Stimulated activated CD4-positive, alpha-beta T cell treated with anti-CD3 and anti-CD28 coated beads, Interleukin-1b, Interleukin-23, amount 100 ng/mL, for 48 hours (primary cell): ENCODE measurements at places on chromosomes 7 and 10.

DNA sequence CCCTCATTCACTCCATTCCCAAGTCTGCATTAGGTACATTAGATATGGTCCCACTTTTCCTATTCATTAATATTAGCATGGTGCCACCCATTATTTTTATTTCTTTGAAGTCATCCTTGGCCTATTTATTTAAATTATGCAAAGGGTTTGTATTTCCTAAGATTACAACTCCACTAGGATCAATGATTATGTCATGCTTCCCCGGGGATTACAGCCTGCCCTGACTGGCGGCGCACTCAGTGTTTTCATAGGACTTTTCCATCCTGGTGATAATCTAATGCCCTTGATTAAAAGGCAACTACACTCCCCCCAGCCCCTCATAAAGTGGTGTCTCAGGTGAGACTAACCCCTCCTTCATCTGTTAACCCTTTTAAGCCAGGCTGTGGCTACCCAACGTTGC is 187.2 kb downstream of the POU6F2 start:
- no peak for DNase-seq

GRCh38 chr10:21015851-21016250 is 118.7 kb upstream of the NEBL start:
- DNase-seq, result no peak

- no peak for DNase-seq
These were observed 409.0 kb upstream of the NRP1 start for GRCh38 chr10:33743429-33743857.

- DNase-seq, result no peak
These were observed 104.2 kb upstream of the CDCA7L start for GRCh38 chr7:22049766-22050500.

- no peak for DNase-seq
These were observed 56.3 kb upstream of the NCAPG2 start for GRCh38 chr7:158760936-158761335.

GRCh38 chr7:3695602-3696001 is 394.6 kb downstream of the SDK1 start:
- DNase-seq, result no peak
